NCI-H345 (cell line): ENCODE measurements at places on chromosomes 1 and 21.
A peak's percentile ranks its signal among the peaks of the same experiment; 100 is the strongest.

DNA sequence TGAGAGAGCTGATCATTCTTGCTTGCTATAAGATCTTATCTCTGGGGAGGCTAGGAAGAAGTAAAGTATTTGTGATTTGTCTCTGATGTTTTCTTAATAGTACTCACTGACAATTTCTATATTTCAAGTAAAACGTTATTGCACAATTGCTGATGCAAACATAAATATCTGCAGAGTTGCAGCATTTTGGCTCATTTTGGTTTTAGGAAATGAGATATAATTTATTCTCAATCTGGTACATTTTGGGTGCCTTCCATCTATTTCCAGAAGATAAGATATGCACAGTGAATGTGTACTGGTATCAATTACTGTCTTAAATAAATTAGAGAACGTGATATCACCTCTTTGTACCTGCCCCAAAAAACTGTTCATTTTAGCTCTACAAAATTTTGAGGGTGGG is 1431.5 kb downstream of the BRINP3 start:
- no peak for DNase-seq

- peak; percentile 83 for DNase-seq
Measured at GRCh38 chr1:38027201-38028104, 14.9 kb downstream of the UTP11 start.

GRCh38 chr1:38786040-38786436 is 73.5 kb downstream of the RRAGC start:
- no peak for DNase-seq

DNA sequence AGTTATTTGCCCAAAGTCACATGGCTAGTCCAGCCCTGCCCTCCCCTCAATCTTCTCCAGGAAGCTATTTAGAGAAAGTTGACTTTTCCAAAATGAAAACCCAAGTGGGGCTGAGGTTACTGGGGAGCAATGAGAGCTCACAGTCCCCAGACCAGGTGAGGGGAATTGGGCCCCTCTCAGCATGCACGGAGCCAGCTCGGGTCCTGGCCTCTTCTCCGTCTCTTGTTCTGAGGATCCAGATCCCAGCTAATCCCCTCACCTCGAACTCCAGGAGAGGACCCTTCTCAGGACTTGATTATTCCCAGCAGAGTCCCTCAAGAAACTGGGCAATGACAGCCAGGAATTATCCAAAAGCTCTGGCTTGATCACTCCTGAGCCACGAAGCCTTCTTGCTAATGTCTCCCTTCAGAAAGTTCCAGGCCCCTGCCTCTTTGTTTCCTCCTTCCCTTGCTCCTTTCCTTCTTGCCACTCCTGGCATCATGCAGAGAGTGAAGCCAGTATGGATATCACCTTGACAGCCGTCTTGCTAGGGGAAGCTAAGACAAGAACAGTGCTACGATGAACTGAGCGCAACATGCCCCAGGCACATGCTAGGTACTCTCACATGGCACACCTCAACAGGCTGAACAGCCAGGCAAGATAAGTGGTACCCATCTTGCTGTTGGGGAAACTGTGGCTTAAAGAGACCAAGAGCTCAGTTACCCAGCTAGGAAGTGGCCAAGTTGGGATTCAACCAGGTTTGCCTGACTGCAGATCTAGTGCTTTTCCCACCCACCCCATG is 51.9 kb downstream of the KLHDC7A start:
- no peak for DNase-seq

DNA sequence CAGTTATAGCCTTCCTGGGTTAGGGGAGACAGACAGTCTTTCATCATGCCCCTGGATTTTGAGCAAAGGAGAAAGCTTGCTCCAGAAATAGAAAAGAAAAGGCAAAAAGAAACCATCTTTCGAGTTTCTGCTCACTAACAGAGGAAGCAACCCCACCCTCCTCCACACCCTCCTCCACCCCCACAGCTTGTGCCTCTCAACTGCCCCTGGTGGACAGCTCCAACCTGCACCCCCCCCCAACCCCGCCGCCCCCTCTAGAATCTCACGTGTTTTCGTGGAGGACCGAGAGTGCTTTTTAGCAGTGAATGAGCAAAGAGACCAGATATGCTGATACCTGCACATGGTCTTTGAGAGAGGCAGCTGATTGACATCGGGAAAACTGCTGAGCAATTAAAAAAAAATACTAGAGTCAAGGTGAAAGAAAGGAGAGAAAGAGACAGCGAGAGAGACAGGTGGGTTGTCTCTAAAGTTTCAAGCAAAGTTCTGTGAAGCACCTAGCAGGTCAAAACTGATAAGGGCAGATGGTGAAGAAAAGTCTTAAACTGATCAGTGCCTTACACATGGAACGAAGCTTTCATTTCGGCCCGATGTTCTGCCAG is 358.3 kb downstream of the KIF26B start:
- peak; percentile 44 for DNase-seq

- DNase-seq: no peak
Measured at GRCh38 chr1:65872301-65872700, 79.6 kb downstream of the PDE4B start.
